Activated T-cell treated with anti-CD3 and anti-CD28 coated beads, Interleukin-2, amount 50 U/mL, for 1 hour (primary cell): ENCODE measurements at places on chromosomes 2 and 18.

DNA sequence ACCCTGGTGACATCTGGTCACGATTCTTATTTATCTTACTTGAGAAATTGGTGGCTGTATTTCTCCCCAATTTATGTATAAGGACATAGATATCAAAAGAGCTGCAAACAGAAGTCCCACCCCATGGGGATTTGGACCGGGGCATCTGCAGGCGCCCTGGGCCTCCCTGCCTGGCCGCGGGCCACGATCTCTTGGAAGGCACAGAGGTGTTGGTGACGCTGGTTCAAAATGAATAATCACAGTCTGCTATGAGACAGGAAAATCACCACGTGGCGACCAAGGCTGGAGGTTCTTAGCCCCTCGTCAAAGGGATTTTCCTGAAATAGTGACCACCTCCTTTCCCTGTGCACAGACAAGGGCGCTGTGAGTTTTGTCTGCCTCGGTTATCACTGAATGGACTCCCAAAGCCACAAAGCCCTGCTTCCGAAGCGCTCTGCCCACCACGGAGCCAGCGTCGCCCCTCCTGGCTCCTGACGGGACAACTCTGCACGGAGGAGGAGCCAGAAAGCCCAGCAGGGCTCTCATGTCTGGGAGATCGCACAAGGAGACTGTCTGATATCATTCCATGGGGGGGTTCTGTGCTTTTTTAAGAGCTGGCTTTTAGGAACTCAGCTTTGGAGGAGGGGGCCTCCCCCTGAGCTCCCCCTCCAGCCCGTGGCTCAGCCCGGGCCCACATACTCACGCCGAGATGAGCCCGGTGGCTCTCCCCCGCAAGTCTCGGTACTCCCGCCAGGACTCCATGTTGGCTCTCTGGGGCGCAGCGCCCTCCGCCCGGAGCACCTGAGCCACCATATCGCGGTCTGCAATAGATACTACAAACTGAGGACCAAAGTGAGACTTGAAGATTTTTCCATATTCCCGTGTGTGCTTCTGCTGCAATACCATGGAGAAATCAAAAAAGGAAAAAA lies 14.6 kb downstream of the CYP27C1 start:
- no peak for DNase-seq

- no peak for DNase-seq
Measured at GRCh38 chr2:105220604-105221003, 20.9 kb upstream of the GPR45 start.

GRCh38 chr18:58201733-58202730 lies 158.0 kb downstream of the NEDD4L start:
- DNase-seq: no peak

DNA sequence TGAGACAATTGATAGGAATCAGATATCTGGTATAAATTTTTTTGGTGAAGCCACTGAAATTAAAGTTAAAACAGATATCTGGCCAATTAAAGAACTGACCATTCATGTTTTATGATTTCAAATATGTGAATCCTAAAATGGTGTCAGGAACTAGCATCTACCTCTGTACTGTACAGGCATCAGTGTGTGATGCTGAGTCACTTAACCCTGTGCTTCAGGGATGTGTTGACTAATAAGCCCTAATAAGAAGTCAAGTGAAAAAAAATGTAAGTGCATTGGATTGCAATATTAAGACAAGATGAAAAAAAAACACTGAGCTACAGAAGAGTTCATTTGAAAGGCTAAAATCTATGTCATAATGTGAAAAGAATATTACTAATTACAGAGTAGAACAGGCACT lies 9.1 kb upstream of the UNC80 start:
- no peak for DNase-seq

DNA sequence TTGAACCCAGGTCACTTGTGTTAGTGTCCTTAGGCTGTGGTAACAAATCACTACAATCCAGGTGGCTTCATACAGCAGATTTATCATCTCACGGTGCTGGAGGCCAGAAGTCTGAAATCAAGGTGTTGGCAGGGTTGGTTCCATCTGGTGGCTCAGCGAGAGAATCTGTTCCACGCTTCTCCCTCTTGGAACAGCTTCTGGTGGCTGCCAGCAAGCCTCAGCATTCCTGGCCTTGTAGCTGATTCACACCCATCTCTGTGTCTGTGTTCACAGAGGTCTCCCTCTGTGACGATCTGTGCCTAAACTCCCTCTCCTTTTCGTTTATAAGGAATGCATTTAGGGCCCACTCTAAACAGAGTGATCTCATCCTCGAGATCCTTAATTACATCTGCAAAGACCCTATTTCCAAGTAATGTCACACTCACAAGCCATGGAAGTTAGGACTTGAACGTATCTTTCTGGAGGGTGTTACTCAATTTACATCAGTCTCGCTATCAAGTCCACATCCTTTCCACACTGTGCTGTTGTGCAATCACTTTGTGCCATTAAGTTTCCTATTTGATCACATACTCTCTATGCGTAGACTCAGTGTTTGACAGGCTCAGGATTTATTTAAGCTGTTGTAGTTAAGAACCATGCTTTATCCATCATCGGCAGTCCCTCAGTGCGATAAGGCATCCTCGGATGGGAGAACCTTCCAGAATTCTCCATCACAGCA lies 164.4 kb downstream of the SOCS6 start:
- no peak for DNase-seq

DNA sequence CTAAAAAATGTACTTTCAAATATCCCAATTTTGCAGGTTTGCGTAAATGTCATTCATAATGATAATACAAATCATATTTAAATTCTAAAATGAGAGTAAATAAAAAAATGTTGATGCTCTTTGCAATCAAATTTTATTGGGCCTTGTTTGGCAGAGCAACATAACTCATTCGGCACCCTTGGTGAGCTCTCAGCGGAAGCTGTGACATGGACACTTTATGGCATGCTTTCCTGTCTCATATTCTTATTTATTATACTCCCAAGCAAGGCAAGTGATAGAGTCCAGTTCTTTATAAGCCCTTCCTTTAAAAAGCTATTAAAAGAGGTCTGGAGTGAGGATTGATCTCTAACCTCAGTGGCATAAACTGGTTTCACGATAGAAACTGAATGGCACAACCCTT lies 1493.2 kb upstream of the NXPH2 start:
- no peak for DNase-seq

- no peak for DNase-seq
Measured at GRCh38 chr18:21105936-21106335, 5.7 kb downstream of the ROCK1 start.

DNA sequence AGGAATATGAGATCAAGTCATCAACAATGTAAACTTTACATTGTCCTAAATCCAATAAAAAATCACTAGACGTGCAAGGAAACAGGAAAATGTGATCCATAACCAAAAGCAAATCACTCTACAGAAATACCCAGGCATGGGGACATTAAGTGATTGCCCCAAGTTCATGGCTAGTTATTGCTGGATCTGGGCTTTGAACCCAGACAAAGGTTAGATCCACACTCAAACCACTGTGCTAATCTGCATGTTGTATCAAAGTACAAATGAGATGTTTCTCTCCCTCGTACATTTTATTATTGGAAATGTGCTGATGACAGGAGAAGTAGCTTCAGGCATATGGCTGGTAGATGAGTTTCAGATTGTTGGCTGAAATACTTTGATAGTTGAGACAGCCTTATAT lies 2.7 kb upstream of the ARL5A start:
- DNase-seq: no peak

GRCh38 chr2:176147800-176148496 lies 3.4 kb upstream of the HOXD4 start:
- DNase-seq: no peak

GRCh38 chr2:123659120-123659519 lies 366.0 kb upstream of the CNTNAP5 start:
- no peak for DNase-seq

DNA sequence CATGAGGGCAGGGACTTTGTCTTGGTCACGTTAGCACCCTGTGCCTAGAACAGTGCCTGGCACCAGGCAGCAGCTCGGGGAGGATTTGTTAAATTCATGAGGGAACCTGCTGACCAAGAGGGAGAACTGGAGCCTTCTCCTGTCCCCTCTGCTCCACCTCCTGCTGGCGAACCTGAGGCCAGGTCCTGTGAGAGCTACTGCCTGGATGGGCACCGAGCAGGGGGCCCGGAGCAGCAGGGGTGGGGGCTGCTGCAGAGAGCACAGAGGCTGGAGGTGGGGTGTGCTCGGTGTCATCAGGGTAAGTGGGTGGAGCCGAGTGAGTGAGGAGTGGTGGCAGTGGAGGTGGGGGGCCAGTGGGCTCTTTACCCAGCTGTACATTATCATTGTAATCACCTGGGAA lies 52.1 kb upstream of the FAHD2A start:
- no peak for DNase-seq

GRCh38 chr2:101140237-101140636 lies 10.9 kb downstream of the TBC1D8 start:
- no peak for DNase-seq

DNA sequence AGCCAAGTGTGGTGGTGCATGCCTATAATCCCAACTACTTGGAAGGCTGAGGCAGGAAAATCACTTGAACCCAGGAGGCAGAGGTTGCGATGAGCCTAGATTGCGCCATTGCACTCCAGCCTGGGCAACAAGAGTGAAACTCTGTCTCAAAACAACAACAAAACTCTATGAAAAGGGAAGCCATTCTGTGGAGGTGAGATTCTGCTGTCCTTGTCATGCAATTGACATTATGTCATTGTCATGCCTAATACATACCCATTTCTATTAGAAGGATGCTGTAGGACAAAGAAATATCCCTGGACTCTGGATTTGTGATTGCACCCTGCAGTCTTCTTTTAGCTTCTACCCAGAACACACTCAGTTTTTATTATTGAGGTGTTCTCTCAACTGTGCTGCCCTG lies 8.6 kb downstream of the RASGRP3 start:
- DNase-seq: no peak

DNA sequence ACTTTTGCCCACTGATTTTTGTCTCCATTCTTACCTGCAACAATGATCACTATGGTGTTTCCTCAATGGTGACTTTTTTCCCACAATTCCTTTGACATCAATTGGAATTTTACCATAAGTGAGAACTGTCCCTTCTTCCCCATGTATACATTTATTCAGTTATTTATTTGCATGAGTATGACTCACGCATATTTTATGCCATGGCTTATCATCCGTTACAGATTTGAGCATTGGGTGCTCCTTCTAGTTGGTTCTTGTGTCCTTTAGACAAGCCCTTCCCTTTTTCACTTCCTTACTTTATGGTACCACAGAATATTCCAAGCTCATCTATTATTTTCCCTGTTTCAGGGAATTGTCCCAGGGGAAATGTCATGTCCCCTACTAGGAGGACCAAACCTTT lies 7.6 kb downstream of the COX5B start:
- DNase-seq: no peak

DNA sequence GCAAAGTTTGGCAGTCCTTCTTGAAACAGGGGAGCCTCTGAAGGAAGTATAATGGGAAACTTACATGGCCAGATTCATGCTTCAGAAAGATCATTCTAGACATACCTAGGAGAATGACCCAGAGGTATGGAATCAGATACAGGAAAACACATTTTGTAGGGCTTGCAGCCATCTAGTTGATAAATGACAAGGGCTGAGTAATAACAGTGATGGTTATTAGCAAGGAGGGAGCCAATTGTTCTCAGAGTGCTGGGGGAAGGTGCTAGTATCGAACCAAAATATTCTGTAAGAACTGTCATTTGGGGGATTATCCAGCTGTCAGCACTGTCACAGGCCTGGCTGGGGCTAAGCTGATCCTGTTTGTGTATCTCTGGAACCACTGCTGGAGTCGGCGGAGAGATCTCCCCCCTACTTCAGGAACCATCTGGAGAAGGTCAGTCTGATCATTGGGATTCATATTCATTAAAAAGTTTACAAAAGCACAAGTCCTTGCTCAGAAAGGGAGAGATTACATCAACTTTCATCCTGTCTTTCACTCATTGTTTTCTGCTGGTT lies 113.8 kb upstream of the THSD7B start:
- no peak for DNase-seq

DNA sequence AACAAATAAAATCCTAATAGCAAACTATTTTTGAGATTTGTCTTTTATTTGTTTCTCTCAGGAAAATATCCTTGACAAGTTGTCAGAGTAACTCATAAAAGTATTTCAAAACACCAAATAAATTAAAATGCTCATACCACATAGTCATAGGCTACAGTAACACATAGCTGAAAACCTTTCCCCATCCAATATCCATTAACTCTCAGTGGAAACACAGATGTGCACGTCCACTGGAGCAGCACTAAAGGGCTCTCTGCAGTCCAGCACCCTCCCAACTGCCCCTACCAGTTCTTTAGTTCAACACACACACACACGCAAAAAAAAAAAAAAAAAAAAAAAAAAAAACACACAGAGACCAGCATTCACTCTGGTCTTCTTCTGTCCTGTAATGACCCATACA lies 879 bp upstream of the XDH start:
- DNase-seq: no peak

- DNase-seq: no peak
Measured at GRCh38 chr2:191051177-191051576, 37.2 kb upstream of the STAT1 start.

GRCh38 chr18:48862678-48863270 lies 88.0 kb downstream of the SMAD7 start:
- DNase-seq: no peak

DNA sequence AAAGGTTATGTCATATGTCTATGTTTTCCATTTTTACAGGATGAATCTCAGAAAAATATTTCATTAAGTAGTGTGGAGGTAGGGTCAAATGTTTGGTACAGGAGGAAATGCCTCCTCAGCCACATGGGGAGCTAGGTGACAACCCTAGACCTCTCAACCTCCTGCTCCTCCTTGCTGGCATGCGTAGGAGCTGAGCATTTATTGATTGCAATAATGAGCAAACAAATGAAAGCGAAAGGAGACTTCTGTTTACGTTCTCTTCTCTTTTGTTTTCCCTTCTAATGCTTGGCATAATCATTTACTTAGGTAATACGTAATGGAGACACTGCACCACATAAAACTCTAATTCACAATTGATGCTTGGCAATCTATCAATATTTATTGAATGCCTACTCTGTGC lies 95.1 kb upstream of the CCBE1 start:
- no peak for DNase-seq

GRCh38 chr2:101723371-101724124 lies 26.0 kb downstream of the MAP4K4 start:
- DNase-seq: no peak

DNA sequence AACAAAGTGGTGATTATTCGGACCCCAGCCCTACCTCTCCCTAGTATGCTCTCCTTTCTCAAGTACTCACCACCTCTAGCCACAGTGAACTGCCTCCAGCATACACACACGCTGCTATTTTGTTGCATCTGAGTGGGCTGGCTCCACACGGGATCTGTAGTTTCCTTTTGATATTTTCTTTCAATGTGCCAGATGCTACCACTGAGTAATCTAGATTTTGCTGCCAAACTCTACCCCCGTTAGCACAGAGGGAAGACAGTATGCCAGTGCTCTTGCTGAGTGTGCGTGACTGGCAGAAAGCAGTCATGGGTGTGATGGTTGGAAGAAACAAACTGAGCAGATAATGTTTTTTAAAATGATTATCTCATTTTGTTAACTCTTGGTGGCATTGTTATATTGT lies 11.6 kb downstream of the CFLAR start:
- peak; percentile 37 for DNase-seq

GRCh38 chr18:65411061-65411460 lies 339.8 kb upstream of the CDH7 start:
- no peak for DNase-seq
